ENCODE measurements at places on chromosomes 6 and 20.

DNA sequence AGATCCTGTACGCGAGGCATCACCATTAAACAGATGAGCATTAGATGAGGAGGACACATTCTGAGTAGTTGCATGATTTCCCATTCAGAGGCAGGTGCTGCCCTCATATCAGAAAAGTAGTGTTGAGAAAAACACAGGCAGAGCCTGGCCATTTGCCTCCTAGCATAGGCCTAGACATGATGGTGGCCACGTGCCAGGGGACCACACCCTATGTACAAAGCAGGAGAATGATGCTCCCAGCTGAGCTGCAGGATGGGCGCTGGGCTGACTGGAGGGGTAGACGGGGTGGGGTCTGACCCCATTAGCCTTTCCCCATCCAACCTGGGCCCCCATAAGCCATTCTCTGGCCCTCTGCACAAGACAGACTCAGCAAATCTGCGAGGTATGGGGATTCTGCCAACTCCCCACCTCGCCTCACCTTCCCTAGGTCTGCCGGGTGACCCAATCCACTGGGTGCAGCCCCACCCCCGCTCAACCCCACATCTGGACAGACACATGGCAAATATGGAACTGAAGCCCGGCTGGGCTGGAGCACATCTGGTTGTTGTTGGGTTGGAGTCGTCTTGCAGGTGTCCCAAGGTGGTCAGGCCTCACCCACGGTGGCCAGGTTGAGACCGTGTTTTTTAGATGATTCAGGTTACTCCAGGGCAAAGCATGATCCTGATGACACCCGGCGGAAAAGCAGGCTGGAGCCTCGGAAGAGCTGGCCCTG lies 13.9 kb downstream of the PI16 start:
- DNase-seq = no peak

DNA sequence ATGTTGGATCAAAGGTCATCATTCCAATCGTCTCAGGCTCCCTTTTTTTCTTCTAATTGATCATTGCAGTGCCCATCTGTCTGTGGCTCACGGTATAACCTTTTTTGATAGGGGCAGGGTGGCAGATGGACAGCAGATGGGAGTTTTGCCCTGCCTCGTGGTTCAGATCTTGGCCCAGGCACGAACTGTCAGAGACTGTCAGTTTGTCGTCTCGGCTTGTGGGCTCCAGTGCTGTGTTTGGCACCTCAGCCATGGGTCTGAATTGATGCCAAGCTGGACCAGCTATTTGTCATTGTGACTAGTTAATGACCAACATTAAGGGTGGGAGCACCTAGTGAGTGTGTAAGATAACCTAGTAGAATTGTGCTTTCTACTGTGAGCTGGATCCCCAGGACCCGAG lies 197.6 kb downstream of the PRL start:
- no peak for DNase-seq

DNA sequence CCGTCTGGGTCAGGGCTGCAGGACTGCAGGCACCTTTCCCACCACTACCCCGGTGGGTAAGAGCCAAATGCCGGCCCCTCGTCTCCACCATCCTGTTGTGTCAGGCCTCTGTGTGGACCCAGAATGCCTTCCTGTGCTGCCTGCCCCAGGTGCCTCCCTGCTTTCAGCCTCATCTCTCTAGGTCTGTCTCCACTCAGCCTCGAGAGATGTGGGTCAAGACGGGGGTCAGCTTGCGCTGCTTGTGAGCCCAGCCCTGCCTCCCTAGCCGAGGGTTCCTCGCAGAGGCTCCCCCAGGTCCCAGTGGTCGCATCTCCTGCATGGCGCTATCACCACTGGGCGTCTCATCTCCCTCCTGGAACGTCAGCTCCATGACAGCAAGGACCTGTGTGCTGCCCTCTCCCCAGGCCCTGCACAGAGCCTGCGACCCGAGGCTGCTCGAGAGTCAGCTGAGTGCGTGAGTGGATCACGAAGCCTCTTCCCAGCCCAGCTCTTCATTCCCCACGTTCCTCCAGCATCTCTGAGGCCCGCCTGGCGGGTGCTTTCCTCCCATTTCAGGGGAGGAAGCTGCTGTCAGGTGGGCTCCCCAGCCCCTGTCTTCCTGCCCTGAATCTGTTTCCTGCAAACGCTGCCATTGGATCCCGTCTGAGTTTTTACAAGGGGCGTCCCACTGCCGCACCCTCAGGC lies 38.7 kb upstream of the ZBP1 start:
- no peak for DNase-seq

- DNase-seq = peak; percentile 4
Observed at GRCh38 chr20:6311841-6312655, 189.2 kb upstream of the FERMT1 start.

GRCh38 chr6:15351631-15352030 lies 105.8 kb downstream of the JARID2 start:
- peak; percentile 80 for DNase-seq

GRCh38 chr6:147204060-147204785 lies at the start of gene STXBP5:
TSS of gene STXBP5 (plus strand) at chr6:147204417. CDS start at chr6:147204533, 116 bp downstream.
- peak; percentile 57 for DNase-seq

- no peak for DNase-seq
Observed at GRCh38 chr6:146870760-146871159, 272.0 kb downstream of the ADGB start.

GRCh38 chr6:159267165-159267564 lies 98.0 kb downstream of the FNDC1 start:
- no peak for DNase-seq

GRCh38 chr6:152379423-152379822 lies 257.7 kb downstream of the SYNE1 start:
- no peak for DNase-seq

DNA sequence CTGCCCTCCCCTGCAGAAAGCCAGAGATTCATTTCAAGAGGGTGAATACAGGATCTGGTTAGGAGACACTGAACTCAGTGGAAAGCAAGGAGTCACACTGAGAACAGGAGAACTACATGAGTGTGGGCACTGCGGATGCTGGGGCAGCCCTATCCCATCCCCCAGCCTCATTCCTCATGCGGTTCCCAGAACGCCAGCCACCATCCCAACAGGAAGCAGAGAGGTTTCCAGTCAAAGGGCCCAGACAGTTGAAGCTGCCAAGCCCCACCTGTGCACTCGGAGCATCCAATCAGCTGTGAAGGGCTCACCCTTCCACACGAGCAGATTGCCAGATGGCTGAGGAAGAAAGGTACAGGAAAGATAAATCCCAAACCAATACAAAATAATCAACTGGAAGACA lies 50.7 kb upstream of the PRND start:
- no peak for DNase-seq

DNA sequence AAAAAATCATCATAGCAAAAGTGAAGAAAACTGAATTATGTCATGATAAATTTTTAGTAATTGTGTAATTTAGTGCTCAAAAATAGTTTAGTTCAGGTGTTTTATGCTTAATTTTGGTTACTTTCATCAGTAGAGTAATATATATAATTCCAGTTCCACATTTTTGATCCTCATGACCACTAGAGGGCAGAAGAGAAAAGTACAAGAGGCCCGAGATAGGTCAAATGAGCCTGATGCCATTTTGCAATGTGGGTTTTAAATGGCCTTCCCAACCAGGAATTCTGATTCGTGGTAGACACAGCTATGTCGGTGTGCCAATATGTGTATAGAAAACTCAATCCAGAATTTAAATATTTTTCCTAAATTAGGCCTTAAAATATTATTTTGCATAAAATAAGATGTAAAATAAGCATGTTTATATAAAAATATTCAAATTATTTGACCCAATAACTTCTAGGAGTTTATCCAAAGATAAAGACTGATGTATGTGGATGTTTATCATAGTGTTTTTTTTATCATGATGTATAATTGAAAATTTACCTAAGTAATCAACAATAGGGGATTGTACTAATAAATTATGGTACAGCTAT lies 159.7 kb upstream of the RPS6KA2 start:
- DNase-seq = peak; percentile 67

DNA sequence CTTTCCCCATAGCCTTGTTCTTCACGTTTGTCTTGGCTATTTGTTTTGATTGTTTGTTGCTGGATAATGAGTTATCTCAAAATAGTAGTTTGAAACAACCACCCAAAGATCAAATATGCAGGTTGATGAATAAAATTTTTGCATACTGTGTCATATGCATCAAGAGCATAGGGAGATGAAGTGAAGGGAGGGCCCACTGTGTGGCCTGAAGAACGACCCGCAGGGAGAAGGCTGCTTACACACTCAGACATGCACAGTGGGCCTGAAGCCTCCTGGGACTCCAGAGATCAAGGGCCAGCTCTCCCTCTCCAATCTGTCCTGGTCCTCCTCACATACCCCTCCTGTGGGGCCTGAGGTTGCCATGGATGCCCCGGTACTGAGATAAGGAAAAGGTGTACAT lies 16.2 kb upstream of the TREM2 start:
- no peak for DNase-seq

GRCh38 chr20:62227591-62227976 lies 7.5 kb upstream of the HRH3 start:
- no peak for DNase-seq

DNA sequence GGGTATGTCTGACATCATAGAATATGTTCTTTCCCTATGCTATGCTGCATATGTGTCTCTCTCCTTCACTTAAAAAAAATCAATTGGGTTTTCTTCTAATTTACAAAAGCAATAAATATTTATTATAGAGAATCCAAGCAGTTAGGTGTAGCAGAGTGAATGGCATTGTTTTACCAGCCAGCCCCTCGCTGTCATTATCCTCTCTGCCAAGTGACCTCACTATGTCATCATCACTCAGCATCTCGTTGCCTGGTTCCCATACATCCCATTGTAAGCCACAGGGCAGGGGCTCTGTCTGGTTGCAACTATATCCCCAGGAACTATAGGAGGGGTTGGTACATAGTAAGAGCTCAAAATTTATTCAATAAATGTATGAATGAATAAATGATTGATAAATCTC lies 31.3 kb downstream of the KIAA0319 start:
- no peak for DNase-seq

GRCh38 chr20:50735813-50736212 lies 4.4 kb downstream of the PARD6B start:
- no peak for DNase-seq

DNA sequence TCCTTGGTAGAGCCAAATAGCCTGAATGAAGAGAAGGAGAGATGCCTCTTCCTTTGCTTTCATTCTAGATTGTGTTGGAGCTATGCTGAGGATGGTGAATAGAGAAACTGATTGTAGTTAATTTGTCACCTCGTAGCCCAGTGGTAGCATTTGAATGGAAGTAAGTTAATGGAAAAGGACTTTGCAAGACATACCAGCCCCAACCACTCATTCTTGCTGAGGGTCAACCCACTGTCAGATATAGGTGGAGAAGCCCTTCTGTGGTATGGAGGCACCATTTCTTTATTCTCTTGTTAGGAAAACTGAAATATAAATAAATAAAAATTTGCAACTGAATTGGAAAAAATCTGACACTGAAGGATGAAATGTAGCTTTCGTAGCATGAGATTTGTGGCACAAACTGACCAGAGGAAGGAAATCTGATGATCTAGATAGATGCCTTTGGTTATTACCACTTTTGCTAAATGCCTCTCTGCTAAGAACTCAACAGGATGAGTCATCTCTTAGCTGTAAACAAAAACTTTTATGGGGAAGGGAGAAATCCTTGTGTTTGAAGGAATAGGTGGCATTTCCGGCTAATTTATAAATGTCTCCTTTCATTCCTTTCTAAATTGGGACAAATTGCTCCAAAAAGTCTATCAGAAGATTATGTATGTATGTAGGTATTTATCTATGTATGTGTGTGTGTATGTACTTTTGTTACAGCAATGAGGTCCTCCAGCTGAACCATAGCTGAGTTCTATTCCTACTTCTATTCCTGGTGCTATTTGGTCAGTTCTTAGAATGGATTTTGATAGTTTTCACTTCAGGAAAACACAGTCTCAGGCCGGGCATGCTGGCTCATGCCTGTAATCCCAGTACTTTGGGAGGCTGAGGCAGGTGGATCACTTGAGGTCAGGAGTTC lies 76.5 kb upstream of the SUPT3H start:
- DNase-seq = peak; percentile 60

- peak; percentile 85 for DNase-seq
Observed at GRCh38 chr6:10633216-10633615, 61.2 kb downstream of the C6orf52 start.

DNA sequence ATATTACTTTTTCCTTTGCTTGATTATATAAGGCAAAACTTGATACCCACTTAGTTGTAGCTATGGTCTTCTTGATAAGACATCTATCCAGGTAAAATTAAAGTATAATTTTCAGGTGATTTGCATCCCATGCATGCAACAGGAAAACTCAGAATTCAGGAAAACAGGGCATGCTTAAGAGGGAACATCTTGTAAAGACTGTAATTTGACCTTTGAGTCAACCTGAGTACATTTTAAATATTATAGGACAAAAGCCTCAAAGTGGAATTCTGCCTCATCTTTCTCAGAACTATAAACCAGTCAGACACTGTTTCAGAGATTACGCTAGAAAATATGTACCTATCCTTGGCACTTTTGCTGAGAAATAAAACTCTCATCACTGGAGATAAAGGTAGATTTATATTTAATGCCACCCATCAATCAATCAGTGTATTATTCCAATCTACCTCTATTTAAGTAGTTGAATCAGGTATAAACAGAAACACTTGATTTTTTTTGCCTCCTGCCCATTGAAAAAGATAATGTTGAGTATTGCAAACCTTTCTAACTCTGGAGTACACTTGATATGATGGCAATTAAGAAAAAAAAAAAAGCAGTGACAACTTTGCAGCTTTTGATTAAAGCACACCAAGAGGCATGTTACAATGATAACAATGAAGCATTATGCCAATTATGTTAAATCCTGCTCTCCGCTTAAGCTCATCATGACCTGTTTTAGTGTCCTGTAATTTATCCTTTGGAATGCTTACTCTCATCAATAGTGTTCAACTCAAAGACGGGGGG lies 2.8 kb downstream of the CITED2 start:
- peak; percentile 43 for DNase-seq

DNA sequence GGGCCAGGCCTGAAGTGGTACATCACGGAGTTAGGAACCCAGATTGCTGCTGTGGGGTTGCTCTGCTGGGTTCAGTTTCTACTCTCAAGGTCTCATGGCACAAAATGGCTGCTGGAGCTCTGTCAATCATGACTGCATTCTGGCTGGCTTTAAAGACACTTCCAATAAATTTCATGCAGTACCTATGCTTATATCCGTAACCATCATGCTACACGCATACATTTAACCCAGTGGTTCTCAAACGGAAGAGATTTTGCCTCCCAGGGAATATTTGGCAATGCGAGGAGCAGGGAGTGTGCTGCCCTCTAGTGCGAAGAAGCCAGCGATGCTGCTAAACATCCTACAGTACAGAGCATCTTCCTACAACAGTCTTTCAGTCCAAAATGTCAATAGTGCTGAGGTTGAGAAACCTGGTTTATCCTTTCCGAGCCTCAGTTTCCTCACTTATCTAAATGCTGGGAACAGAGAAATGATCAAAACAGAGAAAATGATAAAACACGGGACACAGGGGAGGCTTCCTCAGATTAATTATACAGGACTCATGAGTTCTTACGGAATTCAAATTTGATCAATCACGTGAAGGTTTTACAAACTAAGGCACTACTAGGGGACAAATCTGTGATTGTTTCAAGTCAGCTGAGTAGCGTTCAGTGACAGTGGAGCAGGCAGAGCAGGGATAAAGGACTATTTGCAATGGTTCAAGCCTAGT lies 9.6 kb upstream of the SLC2A10 start:
- DNase-seq = no peak
